ENCODE measurements at places on chromosomes 12 and 14.

DNA sequence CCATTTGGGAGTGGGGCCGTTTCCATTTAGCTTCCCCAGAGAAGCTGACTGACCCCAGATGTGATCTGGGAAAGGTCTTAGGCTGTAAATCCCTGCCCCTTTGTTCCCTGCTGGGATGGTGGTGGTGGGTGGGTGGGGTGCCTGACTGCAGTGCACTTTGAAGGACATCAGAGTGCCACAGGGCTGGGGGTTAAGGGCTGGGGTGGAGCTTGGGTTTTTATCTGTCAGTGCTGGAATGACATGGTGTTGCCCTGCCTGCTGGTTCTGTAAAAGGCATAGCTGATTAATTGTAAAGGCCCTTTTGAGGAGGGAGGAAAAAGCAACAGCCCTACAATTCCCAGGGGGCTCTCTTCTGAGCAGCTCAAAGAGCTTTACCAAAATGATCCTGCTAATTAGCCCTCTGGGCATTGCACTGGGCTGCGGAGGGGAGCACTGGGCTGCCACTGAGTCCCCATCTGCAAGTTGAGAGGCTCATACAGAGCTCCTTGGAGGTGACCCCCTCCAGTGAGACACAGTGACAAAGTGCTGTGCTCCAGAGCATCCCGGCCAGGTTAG, 21.1 kb downstream of the PLEKHG3 start:
- no peak for DNase-seq

DNA sequence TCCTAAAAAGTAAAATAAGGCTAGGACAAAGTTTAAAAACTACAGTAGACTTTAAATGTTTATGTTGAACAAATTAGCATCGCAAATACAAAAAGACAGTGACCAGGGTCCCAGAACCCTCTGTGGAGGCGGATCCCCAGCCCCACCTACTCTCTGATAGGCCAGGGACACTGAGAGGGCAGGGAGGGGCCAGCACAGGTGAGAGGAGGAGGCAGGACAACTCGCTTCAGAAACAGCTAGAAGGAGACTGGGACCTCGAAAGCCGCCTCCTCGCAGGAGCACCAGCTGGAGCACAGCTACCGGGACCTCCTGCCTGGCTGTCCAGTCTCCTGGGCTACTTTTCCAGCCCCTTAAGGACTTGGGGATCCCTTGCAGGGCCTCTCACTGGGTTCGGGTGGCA, 992 bp downstream of the DNAH10 start:
- no peak for DNase-seq

- no peak for DNase-seq
These were observed 194.2 kb downstream of the ADGRD1 start for GRCh38 chr12:131147894-131148293.

DNA sequence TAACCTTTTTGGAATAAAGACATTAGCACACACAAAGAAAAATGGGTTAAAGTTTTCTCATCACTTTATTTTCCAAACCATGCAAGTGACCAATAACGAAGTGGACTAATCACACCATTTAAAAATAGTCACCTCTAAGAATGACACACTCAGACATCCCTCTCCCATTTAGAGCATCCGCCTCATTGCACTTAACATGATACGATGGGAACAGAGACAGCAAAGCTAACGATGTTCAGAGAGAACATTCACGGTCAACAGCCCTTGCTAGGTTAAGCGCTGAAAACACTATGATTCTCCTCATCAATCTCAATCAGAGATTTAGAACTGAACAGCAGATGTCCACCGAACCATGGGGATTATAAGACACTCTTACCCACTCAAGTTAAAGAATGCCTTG, 35.8 kb downstream of the NIN start:
- no peak for DNase-seq

- DNase-seq: no peak
These were observed 8.0 kb upstream of the ATG14 start for GRCh38 chr14:55419663-55420062.

DNA sequence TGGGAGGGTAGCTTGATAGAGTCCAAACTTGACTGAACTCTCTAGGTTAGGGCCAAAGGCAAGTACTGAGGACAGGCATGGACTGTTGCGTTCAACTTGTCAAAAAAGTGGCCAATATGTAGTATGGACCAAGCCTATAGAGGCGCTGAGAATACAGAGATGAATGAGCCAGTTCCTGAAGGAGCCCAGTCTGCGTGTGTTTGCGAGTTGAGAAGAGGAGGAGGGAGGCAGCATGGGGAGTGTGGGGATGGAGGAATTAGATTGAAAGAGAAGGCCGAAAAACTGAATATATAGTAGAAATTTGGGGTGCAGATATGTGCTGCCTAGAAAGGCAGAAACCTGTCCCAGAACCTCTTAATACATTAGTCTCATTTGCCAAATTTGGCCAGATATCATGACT, 412.4 kb downstream of the PCNX1 start:
- no peak for DNase-seq

GRCh38 chr14:100783630-100784370, 42.1 kb upstream of the MEG3 start:
- DNase-seq: no peak
